ENCODE measurements at places on chromosomes 5 and 9.

DNA sequence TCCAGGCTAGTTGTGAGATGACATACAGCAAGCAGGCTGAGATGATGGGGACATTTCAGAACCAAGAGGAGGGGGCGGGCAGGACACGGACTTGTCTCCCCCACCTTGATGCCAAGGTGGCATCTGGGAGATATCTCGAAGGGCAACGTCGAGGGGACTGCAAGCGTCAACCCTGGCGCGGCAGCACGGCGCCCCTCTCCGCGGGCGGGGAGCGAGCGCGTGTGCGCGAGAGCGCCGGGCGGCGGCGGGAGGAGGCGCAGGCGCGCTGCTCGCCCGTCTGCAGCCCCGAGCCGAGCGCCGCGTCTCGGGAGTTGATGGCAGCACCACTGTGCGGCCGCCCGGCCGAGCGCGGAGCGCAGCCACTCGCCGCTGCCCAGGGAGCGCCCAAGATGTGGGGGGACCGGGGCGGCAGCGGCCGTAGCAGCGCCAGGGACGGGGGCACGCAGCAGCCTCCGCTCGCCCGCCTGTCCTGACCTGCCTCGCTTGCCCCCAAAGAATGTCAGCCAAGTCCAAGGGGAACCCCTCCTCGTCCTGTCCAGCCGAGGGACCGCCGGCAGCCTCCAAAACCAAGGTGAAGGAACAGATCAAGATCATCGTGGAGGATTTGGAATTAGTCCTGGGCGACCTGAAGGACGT lies at the start of gene PRR16:
TSS of gene PRR16 (plus strand) at position 310 of the 636 bp plus-strand sequence.
- no peak for DNase-seq

- no peak for DNase-seq
These were observed 19.9 kb downstream of the CTNNA1 start for GRCh38 chr5:138772986-138773594.

DNA sequence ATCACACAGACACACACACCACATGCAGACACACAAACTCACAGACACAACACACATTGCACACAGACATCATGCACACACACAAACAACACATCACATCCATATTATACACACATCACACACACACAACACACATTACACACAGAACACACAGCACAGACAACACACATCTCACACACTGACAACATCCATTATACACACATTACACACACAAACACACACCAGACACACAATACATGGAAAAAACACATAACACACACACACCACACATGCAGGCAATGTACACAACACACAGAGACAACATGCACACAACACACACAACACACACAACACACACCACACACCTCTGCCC lies 4.8 kb upstream of the CCDC187 start:
- no peak for DNase-seq

GRCh38 chr5:167699432-167699831 lies 592.0 kb upstream of the WWC1 start:
- no peak for DNase-seq

DNA sequence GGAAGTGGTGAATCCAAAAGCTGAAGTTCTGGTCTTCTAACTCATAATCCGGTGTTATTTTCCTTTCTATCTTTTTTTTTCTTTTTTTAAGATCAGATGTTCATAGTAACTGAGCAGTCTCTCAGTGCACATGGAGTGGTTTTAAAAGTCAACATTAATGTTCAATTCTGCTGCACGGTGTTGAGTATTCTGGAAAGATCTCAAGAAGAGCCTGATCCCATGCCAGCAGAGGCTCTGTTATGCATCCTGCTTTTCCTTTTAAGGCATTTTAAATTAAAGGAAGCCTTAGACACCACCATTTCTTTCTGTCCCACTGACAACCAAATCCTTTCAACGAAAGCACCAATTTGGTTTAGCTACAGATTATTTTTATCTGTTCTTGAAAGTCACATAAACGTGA lies 33.4 kb downstream of the SEMA5A start:
- no peak for DNase-seq

All from GDM1 (cell line).